ENCODE measurements at places on chromosomes 2 and 18. TPM values are rescaled to one million over a fixed set of nuclear protein-coding genes. Genes with fewer than 3 reads are reported as not detected.

SNORC gene
- 0.30 TPM for total RNA-seq

CYP1B1 gene
- 92.6 TPM for total RNA-seq

PRSS56 gene
- total RNA-seq, result 0.20 TPM

GTF2A1L gene
- 5.1 TPM for total RNA-seq

Data from right atrium auricular region (tissue), 2 donors.